Inflammatory macrophage treated with lipopolysaccharide for 1 hour (primary cell): ENCODE measurements at places on chromosomes 7 and 10.

- DNase-seq: no peak
Measured at GRCh38 chr7:101792051-101792681, 25.3 kb upstream of the CUX1 start.

- no peak for DNase-seq
Measured at GRCh38 chr7:8590225-8590624, 156.8 kb downstream of the NXPH1 start.

DNA sequence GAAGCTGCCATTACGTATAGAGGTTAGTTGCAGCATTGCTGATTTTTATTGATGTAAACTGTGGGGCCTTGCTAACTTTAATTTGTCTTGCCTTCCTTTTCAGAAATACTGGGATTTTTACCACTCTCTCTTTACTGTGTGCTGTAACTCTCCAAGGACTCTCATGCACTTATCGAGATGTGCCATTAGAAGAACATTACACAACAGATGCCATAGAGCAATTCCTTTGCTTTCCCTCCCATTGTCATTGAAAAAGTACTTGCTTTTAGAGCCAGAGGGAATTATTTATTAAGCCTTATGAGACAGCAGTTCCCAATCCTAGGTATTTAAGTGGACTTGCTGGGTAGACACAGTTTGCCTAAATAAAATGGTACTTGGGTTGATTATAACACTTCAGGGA lies 51.7 kb downstream of the ASB4 start:
- DNase-seq: no peak

- no peak for DNase-seq
Measured at GRCh38 chr10:79407811-79408795, 37.3 kb downstream of the ZCCHC24 start.

DNA sequence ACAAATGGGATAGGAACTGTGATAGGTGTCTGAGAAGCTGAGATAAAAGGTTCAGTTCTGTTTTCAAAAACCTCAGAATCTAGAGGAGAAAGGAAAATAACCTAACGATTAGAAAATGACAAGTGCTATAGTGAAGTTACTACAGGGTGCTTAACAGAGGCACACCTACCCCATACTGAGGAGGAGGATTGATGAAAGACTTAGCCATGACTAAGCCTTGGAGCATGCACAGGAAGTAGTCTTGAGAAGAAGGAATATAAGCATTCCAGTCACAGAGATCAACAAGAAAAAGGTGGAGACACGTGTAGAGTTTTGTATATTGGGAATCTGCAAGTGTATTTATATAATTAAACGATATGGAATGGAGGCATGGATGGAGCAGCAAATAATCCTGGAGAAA lies 1225.5 kb upstream of the CELF2 start:
- no peak for DNase-seq

DNA sequence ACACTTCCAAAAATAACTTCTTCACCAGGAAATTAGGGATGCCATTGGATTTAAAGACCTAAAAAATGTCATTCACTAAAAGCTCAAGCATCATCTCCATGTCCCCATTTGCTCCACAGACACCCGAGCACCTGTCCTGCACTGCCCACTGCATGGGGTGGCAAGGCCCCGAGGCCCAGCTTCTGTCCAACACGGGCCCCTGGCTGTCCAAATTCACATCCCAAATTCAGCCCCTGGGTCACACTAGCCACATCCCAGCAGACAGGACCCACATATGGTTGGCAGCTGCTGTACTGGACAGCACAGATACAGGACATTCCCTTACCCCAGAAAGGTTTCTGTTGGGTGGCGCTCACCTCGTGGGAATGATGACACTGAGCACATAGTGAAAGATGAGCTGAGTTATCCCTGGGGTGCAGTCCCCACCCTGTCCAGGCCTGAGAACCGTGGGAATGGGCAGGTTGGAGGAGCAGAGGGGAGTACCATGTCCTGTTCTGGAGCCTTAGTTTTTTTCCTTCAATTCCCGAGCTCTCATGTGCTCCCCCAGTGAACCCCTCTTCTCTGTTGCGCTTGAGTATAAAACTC lies 55.3 kb downstream of the CSGALNACT2 start:
- no peak for DNase-seq

GRCh38 chr7:118478236-118478635 lies 253.7 kb downstream of the ANKRD7 start:
- DNase-seq: no peak

DNA sequence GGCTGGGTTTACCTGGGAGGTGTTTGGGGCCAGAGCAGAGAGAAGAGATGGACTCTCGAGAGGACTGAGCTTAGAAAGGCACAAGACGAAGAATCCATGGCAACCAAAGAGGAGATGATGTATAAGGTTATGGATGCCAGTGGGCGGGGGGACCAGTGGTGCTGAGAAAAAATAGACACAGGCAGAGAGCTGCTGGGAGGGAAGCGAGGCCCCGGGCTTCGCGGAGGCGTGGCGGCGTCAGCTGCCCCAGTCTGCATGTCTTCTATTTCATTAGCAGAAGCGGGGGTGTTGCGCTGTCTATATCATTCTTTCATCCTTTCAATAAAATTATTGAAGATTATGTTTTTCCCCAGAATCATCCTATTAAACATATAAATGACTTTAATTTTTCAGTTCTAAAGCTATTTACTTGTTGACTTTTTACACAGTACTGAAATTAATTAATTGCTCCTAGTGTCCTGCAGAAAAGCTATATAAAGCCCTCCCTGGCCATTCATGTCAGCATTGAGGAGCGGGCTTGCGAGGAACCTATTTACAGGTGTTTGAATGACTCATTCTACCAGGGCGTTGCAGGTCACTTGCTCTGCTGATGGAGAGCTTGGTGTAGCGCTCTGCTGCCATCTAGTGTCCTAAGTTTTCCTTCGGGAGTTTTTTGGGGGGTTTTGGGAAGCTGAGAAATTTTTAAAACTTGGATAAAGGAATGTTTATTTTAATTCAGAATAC lies 42.9 kb upstream of the BHLHA15 start:
- DNase-seq: peak; percentile 72

DNA sequence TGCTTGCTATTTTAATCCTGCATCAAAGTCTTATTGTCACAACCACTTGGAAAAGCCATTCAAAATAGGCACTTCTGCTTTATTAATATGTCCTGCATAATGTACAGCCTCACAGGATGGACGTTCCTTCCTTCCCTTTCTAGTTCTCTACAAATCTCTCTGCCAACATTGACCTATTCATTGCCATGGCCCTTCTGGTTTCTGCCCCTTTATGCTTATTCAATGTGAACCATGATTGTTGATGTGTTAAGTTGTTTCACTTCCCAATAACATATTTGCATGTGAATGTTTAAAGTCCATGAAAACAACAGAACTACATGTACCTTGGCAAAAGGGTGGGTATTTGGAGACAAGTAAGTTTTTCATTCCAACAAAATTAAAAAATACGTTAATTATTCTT lies 45.7 kb downstream of the COL28A1 start:
- no peak for DNase-seq

GRCh38 chr10:34912771-34913170 lies 97.7 kb upstream of the PARD3 start:
- DNase-seq: no peak

DNA sequence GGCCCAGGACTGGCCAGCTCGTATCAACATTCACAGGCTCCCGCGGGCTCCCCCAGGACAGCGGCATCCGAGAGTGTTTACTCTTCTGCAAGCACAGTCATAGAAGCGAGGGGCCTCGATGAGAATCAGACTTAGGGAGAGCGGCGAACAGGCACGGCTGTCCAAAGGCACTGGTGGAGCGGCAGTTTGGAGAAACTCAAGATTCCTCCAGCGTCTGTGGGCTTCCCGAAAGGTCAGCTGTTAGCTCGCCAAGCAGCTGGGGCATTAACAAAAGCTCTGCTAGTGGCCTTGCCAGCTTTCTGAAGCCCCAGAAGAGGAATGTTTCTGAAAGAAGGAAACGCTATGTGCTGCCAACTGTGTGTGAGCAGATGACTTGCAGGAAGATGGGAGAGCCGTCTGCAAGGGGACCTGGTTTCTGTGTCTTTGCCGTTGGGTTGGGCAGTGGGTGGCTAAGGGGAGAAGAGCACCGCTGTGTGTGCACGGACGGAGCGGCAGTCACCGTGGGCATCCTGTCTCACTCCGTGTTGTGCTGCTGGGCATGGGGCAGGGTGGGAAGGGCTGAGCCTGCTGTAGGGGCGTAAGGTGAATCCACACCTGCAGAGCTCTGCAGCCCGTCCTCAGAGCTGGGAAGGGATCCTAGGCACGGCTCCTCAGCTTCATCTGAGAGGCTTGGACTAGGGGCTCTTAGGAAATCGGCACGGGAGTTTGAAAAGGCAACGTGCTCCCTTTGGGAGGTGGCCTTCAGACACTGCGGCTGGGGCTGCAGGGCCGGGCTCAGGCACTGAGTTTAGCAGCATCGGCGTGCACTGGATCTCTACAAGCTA lies 42.1 kb downstream of the AMZ1 start:
- DNase-seq: no peak

DNA sequence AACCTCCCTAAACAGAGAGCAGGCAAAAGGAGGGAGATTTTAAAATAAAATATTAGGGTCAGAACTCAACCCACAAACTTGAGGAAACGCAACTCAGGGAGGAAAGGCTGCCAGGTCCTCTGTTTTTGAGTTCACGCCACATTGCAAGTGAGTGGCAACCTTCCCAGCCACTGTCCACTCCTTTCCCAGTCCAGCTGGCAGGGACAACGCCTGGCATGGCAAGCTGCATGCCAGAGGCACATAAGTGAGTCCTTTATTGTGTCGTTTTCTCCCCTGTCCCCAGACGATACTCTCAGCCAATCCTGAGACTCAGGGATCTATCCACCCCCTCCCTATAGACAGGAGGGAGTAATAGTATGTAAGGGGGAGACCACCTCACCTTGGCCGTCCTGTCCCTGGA lies 22.4 kb downstream of the FBXW4 start:
- DNase-seq: no peak

DNA sequence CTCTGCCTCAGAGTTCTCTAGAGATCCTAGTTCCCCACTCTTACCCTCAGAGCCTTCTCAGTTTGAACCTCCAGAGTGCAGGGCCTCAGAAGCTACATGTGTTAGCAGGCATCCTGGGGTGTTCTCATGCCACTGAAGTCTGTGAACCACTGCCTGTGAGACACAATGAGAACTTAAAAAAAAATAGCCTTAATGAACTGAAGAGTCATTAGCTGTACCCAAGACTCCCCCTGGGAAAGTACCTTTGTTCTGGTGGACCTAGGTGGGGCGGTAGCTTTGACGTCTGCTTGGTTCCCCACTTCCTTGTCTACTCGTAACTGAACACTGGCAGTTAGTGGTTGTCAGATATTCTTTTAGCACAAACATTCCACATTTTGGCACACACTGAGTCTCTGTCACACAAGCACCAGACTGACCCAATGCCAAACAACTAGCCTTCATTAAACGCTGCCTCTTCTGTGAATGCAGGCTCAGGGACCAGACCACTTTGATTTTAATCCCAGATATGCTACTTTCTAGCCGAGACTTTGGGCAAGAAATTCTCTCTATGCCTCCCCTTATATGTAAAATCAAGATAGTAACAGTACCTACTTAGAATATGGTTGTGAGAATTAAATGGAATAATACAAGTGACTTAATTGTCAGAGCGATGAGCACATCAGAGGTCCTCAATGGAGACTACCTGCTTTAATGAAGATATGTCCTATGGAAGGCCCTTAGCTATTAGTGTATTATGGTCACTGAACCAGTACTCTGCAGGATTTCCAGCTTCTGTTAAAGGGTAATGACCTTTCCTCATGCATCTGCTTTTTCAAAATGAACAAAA lies 75.3 kb upstream of the CC2D2B start:
- DNase-seq: no peak

- DNase-seq: peak; percentile 47
Measured at GRCh38 chr10:110730345-110731050, 86.4 kb downstream of the RBM20 start.

DNA sequence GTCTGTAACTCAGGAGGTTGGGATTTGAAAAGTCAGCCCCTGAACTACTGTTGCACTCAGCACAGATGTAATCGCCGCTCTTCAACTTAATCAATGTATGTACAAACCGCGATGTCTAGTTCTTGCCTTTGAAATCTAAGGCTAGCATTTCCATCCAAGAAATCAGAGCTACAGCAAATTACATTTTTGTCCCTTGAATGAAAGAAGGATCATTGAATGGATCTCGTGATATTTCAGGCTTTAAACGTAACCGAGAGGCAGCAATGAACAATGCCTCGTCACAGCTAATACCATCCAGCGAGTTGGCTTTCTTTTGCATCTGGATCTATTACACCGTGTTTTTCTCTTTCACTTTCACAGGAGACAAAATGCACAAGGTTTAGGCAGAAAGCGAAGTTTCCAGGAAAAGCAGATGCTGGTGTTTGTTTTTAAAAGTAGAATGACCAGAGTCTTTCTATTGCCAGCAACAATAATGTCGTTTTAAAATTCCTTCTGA lies 5.5 kb downstream of the SKIDA1 start:
- no peak for DNase-seq

- no peak for DNase-seq
Measured at GRCh38 chr7:80054356-80054755, 80.3 kb upstream of the GNAI1 start.

DNA sequence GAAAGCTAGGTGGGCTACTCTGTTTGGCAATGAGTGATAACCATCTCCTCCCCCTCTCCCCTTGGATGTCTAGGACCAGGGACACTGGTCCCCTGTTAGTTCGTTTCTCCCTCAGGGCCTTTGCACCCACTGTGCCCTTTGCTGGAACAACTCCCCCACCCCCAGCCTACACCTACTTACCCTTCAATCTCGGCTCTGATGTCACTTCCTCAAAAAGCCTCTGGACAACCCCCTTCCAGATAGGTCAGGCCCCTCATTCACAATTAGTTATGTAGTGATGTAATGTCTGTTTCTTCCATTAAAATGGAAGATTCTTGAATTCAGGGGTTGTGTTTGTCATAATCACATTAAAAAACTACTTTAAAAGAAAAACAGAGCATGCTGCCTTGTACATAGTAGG lies 152.9 kb downstream of the SNX10 start:
- DNase-seq: no peak

- peak; percentile 78 for DNase-seq
Measured at GRCh38 chr10:112375721-112376395, 1.9 kb downstream of the ACSL5 start.
